ENCODE measurements at places on chromosomes 13 and 19. TPM values are rescaled to one million over a fixed set of nuclear protein-coding genes. Genes with fewer than 3 reads are reported as not detected.
A peak's percentile ranks its signal among the peaks of the same experiment; 100 is the strongest.

DNA sequence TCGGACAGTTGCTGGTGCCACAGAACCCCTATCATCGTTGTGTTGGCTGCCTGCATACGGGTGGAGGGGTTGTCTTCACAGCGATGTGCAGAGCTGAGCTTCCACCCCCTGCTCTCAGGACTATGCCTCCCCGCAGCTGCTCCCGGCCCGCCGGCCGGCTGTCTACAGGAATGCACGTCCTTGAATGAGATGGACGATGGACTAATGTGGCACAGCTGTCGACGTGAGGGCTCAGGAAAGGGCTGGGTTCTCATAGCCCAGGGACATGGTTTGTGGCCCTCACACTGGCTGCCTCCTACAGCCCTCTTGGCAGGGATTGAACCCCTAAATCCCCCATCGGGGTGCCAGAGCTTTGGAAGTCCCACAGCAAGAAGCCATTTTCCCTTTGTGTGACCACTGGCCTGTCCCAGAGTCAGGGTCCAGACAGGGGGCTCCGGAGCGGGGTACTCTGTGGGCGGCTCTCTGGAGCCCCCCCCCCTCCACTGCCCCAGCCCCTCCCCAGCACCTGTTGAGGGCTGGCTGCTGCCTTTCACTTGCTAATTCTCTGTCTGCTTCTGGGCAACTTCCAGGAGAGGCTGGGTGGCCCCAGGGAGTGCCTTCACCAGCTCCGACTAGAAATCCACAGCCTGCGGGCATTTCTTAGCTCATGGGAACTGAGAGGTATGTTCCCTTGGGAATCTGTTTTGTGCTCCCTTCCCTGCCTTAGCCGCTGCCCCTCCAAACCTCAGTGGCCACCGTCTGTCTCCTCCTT, 40.2 kb downstream of the TSSK6 start:
- no peak overlapping the region for H3K4me3 ChIP-seq
- no peaks in the 10 kb centered on the region for H3K27me3 ChIP-seq
- peaks cover 38% of the 10 kb centered on the region for H3K36me3 ChIP-seq
- no peak for DNase-seq
- no peak overlapping the region for H3K27ac ChIP-seq
- H3K4me1 ChIP-seq = peaks cover 66% of the 10 kb centered on the region

GRCh38 chr19:46254776-46255175, 25.2 kb downstream of the IGFL1 start:
- no peaks in the 10 kb centered on the region for H3K4me1 ChIP-seq
- peaks cover 66% of the 10 kb centered on the region for H3K27me3 ChIP-seq
- no peaks in the 10 kb centered on the region for H3K36me3 ChIP-seq
- no peak for DNase-seq
- no peak overlapping the region for H3K27ac ChIP-seq
- H3K4me3 ChIP-seq = no peak overlapping the region

- no peaks in the 10 kb centered on the region for H3K36me3 ChIP-seq
- no peak overlapping the region for H3K27ac ChIP-seq
- H3K27me3 ChIP-seq = no peaks in the 10 kb centered on the region
- no peak overlapping the region for H3K4me3 ChIP-seq
These were observed 202.9 kb downstream of the USP12 start for GRCh38 chr13:26968431-26969341.

- H3K36me3 ChIP-seq = peaks cover 3% of the 10 kb centered on the region
- peaks cover 4% of the 10 kb centered on the region for H3K27me3 ChIP-seq
- peak; percentile 93 for DNase-seq
These were observed 94.5 kb downstream of the GNG7 start for GRCh38 chr19:2607712-2608601.

DNA sequence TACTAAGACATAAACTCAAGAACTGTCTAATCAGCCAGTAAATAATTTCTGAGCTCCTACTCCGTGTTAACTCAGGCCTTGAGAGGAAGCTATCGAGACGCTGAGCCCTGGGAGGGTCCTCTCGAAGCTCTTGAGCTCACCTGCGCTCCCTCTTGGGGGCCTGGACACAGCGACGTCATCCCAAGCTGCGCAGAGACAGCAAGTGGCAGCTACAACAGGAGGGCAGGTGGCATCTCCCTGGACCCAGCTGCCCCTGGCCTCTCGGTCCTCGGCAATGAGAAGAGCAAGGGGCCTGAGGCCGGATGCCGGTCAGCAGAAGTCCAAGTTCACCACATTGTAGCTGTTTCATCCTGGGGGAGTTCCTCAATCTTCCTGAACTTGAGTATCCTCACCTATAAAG, 30.5 kb upstream of the TUBGCP3 start:
- no peak overlapping the region for H3K4me3 ChIP-seq
- no peak overlapping the region for H3K27ac ChIP-seq
- H3K27me3 ChIP-seq = peaks cover 25% of the 10 kb centered on the region

The OSCAR gene
- 0.37 TPM for total RNA-seq

Measured in activated naive CD8-positive, alpha-beta T cell treated with anti-CD3 and anti-CD28 coated beads for 36 hours (primary cell).